ENCODE measurements at places on chromosomes 16 and 17.
A peak's percentile ranks its signal among the peaks of the same experiment; 100 is the strongest.

GRCh38 chr16:69329369-69330285 lies 761 bp downstream of the PDF start:
- DNase-seq: no peak

DNA sequence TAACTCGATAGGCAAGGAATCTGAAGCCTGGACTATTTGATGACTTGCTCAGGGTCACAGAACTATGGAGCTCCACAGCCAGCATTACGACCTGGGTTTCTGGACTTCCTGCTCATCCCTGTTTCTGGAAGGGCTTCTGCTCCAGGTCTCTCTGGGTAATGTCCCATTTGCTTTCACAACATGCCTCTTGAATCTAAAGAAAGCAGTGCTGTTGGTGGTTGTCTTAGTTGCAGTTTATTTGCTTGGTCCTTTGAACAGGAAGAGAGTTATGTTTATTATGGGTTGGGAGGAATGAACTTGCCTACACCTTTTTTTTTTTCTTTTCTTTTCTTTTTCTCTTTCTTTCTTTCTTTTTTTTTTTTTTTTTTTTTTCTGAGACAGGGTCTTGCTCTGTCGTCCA lies 84.8 kb downstream of the PITPNC1 start:
- DNase-seq: no peak

DNA sequence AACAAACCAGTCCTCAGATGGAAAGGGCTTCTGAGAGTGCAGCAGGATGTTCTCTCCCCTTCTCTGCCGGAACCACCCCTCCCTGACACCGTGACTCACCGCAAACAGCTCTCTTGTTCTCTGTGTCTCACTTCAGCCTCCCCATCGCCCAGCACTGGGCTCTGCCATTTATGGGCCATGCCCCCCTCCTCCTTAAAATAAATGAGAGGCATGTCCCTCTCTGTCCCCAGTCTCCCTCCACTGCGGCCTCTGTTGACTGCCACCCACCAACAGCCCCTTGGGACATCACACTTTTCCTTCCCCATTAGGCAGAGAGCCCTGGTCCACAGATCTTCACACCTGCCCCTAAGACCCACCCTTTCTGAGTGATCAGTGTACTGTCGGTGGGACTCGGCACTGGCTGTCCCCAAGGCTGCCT lies 6.3 kb downstream of the CCDC102A start:
- DNase-seq: peak; percentile 77

DNA sequence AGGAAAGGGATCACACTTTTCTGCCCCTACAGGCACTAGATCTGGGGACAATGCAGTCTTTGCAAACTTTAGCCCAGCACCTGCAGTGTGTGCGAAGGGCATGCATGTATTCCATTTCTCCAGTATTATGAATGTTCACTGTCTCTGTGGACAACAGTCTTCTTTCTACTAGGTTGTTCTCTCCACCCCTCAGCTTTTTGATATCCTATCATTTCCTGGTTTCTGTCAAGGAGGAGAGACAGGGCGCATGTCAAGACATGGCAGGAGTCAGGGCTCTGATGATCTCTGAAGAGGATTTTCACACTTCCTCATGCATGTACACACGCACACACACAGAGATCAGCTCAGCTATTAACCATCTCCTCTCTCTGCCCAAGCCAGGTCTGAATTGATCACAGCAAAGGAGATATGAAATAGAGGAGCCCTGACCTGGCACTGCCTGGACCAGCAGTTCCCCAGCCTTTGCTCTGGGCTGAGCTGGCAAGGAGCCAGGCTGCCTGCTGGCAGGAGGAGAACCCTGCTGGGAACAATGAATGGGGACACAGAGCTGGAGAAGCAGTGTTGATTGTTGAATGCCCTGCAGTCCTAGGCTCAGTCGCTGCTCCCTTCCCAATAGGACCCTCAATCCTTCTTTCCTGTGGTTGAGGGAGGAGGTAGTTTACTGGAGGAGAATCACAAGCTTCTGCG lies 2.6 kb downstream of the GPR179 start:
- no peak for DNase-seq

- DNase-seq: no peak
Observed at GRCh38 chr16:49009204-49009603, 272.4 kb downstream of the CBLN1 start.

DNA sequence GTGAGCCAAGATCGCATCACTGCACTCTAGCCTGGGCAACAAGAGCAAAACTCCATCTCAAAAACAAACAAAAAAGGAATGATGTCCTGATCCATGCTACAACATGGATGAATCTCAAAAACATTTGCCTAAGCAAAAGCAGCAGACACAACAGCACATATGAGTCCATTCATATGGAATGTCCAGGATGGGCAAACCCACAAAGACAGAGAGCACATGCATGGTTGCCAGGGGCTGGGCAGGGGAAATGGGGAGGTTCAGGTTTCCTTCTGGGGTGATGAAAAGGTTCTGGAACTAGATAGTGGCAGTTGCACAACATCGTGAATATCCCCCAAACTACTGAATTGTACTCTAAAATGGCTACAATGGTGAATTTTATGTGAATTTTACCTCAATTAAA lies 35.3 kb upstream of the RAI1 start:
- no peak for DNase-seq

DNA sequence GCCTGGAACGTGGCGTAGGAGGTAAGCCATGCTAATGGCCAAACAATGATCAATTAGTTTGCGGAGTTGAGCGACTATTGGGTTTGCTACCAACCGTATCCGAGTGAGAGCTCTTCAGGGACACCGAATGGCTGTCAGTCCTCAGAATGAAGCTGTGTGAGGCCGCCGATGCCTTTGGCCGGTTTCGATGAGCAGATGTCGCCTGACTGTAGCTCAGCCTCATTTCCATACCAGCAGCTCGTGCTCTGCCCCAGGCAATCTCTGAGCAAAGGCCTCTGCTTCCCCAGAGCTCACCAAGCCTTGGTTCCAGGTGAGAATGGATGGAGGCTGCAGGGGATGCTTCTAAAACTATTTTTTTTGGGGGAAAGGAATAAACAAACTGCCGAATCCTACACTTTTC lies 111.7 kb upstream of the HS3ST4 start:
- no peak for DNase-seq

Measured in CD4-positive, alpha-beta T cell treated with Interleukin-21 for 1 hour (primary cell).